ENCODE measurements at places on chromosomes 12 and 14.

DNA sequence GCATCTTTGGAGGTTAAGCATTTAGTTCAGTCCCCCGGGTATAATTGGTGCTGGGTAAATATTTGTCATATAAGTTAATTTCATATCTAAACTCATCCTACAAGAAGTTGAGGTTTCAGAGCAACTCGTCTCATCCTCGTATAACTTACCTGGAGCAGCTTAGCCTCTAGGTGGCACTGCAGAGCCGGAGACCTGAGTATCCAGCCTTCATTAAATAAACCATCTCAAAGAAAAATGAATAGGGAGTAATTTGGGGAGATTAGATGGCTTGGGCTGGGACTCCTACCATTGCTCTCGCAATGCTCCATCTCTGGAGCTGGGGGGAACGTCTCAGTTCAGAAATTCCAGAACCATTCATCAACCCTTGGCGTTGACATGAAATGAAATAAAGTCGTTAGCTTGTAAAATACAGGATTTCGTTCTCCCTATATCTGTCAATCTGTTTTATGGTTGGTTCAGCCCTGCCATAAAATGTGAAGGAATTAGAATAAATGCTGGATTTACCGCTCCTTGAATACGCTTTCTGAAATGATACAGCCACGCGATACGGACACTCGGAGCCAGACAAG, 122.9 kb upstream of the TMEM132D start:
- DNase-seq, result no peak

- no peak for DNase-seq
Observed at GRCh38 chr14:93997916-93998870, 1.1 kb downstream of the CCDC197 start.

GRCh38 chr12:117277875-117278274, 83.6 kb downstream of the NOS1 start:
- DNase-seq, result no peak

DNA sequence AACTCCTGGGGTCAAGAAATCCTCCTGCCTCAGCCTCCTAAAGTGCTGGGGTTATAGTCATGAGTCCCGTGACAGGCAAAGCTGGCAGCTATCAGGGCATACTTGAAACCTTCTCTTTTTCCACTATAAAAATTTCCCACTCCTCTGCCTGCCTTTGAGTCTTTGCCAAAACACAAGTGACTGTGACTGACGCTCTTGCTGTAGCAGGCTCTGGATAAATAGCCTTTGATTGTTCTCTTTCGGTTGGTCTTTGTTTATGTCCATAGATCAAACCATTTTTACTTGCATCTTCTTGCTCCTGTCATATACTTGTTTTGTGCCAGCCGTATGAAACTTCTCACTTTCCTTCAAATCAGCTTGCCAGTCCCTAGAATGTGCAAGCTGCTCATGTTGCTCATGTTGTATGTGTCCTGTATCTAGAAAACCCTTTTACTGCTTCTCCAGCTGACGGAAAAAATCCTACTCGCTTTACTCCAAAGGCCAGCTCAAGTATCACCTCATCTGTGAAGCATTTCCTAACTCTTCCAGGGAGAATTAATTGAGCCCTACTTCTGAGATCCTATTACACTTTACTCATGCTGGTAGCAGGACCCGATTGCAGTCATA, 73.1 kb downstream of the RESF1 start:
- DNase-seq, result no peak

DNA sequence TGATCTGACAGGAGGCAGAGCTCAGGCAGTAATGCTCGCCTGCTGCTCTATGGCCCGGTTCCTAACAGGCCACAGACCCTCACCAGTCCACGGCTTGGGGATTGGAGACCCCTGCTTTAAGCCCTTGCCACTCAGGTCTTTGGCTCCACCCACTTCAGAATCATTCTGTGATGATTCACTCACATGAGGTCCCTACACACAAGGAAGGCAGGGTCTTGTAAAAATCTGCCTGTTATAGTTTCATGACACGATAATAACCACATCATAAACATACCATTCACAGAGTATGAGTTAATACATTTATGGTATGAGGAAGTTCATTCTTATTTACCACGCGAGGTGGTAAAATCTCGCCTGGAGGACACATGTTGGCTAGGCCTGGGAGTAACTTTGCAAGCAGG, 29.0 kb upstream of the MAX start:
- DNase-seq, result no peak

GRCh38 chr12:57825451-57825850, 6.9 kb upstream of the AVIL start:
- DNase-seq, result no peak

DNA sequence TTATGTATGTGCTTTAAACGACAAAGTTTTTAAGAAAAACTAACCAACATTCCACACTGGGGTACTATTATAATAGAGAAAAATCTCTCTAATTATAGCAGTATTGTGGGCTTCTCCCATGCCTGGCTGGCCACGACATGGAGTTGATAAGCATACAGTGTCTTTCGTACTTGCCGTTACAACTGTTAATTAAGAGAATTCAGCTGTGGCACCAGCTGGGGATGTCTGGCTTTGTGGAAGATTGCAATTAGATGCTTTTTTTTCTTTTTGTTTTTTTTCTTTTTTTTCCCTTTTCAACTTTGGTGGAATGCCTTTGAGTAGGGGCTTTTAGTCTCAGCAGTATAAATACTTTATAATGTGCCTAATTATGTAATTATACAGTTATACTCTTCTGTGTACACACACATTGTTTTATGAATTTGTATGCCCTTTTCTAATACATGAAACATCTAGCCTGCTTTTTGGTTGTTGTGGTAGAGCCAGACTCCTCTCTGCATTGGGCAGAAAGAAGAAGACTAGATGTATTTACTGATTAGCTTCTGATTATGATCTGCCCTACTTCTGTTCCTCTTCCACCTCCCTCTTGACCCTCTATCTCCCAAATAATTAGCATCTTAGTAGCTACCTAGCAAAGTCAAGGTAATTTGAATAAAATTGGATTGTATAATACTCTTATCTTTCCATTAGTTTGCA, 76.4 kb downstream of the SUSD6 start:
- DNase-seq, result no peak

DNA sequence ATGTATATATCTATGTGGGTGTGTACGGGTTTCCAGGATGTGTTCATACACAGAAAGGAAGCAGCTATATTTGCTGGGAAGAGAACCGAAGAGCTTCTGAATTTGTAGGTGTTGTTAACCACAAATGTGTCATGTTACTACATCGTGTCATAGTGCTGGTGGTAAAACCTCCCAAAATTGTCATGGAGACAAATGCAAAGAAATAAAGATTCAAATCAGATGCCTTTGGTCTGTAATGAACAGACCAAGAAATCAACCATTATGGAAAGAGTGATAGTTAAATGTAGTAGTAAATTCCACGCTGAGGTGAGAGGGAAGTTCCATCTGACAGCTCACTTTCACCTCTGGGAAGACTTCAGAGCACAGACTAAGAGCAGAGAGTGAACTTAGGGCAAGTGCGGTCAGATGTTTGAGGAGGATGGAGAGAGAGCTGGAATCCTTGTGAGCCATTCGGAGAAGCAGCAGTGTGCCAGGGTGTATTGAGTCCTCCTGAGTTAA, 487.5 kb downstream of the TMEM121 start:
- DNase-seq, result no peak

DNA sequence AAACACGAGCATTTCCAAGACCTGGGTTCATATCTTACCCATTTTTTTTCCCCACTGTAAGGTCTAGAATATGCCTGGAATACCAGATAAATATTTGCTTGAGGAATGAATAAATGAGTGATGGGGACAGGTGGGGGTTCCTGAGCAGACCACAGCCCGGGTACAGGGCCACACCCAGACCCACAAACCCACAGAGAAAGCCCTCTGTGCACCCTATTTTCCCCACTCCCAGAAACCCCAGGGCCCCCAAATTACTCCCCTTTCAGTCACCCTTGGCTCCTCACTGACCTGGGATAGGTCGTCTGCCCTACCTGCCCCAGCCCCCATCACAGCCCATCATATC, 66.5 kb upstream of the DDX11 start:
- no peak for DNase-seq

GRCh38 chr12:14505626-14506596, 61.8 kb downstream of the PLBD1 start:
- no peak for DNase-seq

DNA sequence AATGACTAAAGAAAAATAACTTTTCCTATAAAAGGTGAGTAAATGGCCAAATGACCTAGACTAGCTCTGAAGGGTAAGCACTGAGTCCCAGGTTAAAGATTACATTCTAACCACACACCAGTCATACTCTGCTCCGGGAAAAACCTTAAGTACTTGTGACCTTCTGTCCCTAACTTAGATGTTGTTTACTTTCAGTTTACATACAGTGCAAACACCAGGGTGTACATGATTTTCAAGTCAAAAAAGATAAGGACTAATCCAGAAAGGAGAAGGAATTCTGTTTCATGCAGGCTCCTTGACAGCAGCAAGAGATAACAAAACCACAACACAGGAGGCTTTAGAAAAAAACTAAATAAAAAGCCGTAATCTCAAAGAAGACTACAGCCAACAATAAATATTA, 174.2 kb downstream of the PPM1H start:
- DNase-seq, result no peak

DNA sequence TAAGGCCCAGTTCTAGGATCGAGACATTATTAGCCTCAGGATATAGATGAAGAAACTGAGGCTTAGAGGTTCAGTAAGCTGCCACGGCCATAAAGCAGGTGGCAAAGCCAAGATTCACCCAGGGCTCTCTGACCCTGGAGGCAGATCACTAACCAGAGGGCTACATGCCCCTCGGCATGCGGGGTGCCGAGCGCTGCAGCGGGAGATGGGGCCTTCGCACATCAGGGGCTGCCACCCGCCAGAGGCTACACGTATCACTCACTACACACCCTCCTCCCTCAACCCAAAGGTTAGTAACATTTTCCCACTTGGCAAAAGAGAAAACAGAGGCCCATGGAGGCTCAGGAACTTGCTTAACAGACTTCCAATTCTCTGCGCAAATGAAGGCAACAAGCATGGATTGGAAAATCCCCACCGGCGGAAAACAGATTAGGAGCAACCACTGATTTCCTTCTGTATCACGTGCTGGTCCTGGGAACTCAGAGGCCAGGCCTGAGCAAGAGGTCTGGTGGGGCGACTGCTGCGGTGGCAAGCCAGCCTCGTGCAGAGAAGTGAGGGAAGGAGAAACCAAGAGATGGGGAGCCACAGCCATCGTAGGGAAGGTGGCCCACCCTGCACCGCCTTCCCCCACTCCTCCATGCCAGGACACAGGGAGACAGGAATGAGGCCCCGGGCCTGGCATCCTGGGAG, 6.0 kb downstream of the CCDC85C start:
- no peak for DNase-seq

DNA sequence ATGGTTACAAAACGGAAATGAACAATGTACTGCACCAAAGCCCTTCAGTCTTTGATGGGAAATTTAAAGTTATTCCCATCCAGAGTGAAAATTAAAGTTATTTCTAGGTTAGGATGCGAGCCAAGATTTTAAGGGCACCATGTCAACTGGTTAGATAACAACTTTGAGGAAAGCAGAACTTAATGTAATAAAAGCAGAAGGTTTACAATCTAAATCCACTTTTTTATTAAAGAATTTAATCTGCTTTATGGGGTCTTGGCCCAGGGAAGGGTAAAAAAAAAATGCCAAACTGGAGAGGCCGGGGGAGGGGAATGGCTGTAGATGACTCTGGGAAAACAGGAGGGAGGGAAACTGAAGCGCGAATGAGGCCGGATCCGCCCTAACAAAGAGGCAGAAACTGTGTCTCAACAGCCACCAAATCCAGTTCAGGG, 108.2 kb upstream of the ATF7IP start:
- DNase-seq, result no peak

- DNase-seq, result no peak
Observed at GRCh38 chr14:55593698-55594097, 13.7 kb downstream of the KTN1 start.

DNA sequence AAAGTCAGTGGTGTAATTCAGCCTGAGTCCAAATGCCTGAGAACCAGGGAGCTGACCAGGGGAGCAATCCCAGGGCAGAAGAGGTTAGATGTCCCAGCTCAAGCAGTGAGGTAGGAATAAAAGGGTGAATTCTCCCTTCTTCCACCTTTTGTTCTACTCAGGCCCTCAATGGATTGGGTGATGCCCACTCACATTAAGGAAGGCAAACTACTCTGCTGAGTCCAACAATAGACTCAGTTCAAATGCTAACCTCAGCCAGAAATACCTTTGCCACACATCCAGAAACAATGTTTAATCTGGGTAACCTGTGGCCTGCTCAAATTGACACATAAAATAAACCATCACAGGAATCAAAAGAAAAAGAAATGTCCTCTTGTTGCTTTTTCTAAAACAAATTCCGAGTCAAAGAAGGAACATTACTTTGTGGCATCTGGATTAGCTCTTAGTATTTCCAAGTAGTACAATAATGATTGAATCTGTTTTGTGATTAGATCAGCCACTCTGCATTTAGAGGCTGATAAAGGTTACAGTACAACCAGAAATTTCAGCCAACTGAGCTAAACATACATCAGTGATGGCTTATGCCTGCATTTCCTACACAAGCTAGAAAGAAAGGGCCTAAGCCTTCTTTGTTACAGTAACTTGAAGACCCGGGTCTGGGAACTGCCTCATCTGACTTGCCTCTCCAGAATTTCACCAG, 43.6 kb upstream of the TRIM9 start:
- peak; percentile 47 for DNase-seq

DNA sequence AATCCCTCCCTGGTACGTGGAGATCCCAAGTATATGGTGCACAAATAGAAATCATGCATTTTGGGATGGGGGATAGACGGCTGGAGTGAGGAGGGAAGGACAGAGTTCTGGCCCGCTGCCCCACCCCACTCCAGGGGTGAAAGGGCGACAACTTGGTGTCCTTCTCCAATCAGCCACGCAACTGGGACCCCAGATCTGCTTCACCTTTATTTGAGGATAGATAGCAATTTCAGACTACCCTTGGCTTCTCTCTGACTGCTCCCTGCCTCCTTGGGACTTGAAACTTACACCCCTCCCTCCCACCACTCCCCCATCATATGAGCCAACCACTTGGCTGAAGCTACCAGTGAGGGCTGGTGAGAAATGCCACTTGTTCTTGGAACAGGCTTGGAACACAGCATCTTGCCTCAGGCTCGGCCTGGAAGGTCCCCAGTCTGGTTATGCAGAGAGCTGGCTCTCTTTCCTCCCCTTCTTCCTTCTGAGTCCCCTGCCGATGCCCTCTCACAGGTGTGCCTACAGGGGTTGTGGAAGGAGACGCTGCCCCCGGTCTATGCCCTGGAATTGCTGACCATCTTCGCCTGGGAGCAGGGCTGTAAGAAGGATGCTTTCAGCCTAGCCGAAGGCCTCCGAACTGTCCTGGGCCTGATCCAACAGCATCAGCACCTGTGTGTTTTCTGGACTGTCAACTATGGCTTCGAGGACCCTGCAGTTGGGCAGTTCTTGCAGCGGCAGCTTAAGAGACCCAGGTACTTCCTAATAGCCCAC, 8.1 kb downstream of the OAS3 start:
- DNase-seq, result no peak

DNA sequence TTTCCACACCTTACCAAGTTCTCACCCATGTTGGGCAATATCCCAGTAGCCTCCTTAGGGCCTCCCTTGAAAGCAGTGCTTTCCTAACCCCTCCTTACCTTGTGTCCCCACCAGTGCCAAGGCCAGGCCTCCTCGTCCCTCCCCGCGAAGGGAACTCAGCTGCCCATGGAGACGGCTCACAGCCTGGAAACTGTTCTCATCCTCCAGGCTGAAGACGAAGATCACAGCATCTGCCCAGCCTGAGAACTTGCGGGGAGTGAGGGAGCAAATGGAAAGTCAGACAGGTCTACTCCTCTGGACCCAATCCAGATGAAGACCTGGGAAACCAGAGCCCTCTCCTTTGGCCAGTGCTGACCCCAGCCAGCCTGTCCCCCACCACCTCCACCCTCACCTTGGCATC, 4.6 kb downstream of the AGAP2 start:
- DNase-seq, result no peak
